ENCODE measurements at places on chromosomes 5 and 9.
A peak's percentile ranks its signal among the peaks of the same experiment; 100 is the strongest.

DNA sequence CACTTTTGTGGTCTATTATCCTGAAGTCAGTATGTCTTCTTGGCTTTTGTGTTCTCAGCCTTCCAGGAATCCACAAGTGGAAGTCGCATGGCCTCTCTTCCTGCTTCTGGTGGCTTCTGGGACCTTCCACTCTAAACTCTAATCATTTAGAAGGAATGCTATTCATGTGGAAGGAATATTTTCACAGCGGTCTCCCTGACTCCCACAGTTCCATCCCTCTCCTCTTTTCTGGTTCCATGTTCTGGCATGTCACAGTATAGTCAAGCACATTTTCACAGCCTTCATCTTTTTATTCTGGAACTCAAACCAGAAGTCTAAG is 7.3 kb upstream of the RAI14 start:
- no peak for DNase-seq

DNA sequence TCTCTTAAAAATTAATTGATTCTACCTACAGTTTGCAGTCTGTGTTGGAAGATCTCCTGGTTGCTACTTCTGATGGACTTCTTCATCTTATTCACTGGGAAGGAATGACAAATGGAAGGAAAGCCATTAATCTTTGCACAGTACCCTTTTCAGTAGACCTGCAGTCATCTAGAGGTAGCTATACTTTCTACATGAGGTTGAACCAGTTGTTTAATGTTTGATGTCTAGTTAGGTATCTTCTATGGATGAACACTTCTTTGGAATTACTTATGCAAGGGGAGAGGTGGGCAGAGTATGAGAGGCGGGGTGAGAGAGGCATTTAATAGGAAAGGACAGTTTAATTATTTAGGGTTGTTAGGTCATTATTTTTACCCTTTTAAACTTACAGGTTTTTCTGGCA is 91.2 kb downstream of the RIC1 start:
- no peak for DNase-seq

DNA sequence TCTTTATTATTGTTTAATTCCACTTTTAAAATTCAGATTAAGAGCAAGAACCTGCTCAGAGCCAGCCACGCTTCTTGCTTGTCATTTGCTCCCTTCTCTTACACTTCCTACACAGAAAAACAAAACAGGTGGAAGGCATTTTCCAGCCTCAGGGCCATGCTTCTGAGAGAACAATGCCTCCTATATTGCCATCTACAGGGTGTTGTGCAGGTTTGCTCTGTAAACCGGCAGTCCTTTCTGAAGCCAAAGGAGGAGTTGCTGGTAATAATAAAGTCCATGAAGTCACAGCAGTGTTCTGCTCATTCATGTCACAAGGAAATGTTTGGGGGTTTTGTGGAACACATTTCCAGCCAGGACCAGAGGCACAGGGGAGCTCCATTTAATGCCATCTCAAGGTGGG is 16.1 kb upstream of the PRLR start:
- no peak for DNase-seq

DNA sequence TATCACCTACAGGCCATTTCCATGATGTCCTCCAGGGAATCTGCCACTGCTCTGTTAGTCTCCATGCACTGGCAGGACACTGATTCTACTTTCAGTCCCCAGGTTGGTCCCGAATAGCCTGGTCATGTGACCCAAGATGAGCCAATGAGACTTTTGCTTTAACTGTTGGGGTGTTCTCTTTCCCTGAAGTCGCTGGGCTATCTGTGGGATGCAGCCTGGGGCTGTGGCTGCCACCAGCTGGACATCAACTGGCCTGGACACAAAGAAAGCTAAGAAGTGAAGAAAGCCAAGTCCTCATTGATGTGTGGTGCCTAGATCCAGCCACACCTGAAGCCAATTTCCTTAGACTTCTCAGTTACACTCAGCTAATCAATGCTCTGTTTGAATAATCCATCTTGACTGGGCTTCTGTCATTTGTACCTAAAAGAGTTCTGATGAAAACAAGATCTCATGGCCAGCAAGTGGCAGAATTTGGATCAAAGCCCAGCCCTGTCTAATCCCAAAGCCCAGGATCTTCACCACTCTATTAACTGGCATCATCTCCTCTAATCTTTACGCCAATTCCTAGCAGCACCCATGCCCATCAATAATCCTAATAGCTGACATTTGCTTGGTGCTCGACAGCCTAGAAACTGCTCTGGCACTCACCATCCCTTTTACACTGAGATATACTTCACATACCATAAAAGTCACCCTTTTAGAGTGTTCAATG is 37.0 kb downstream of the SH3PXD2B start:
- no peak for DNase-seq

GRCh38 chr5:172701291-172701656 is 60.2 kb downstream of the NEURL1B start:
- DNase-seq: no peak

DNA sequence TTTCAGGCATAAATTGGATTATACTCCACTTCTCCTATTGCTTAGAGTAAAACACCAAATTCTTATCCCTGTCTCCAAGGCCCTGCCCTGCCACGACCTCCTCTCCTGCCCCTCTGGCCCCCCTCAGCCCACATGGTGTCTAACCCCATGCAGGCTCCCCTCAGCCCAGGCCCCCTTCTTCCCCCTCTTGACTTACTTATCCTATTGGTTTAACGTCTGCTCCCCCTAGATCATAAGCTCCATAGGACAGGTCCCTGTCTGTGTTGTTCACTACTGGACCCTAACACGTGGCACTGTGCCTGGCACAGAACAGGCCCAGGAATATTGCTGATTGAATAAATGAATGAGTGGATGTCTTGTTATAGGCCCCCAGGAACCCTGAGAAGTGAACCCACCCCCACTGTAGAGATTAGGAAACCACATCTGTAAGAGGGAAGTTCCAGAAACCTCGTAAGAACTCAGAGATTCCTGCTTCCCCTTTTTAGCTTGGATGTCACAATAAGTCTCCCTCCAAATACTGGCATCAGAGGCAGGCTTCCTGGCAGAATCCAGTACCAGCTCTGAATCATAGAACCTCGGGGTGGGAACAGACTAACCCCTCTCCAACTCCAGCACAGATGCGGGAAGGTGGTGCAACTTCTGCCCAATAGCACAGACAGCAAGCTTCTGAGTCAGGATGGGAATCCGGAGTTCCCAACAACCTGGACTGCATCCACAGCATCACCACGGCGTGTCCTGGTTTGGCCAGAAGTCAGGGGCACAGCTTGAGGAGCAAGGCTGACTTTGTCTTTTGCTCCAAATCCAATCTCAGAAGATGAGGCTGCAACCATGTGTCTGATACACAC is 31.5 kb downstream of the HRH2 start:
- DNase-seq: no peak

- DNase-seq: no peak
Measured at GRCh38 chr5:102589661-102590060, 90.9 kb upstream of the SLCO6A1 start.

GRCh38 chr5:52995095-52995494 is 5.9 kb downstream of the ITGA2 start:
- DNase-seq: no peak

GRCh38 chr5:157362012-157362411 is 96.1 kb downstream of the CYFIP2 start:
- peak; percentile 31 for DNase-seq

DNA sequence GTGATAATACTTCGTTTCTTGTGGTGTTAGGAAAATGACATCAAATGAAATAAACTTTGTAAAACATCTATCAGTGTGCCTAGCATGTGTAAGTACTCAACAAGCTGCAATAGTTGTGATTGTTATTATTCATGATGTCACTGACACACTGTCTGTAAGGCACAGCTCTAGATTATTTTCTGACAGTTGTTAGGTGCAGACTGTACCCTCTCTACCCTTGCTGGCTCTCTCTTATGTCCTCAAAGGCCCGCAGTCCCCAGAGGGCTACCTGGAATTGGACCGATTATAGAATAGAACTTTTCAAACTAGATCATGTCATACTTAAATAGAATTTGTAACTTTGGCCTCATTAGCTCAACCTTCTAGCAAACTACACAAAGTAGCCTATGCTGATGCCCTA is 65.9 kb upstream of the VCAN start:
- DNase-seq: no peak

DNA sequence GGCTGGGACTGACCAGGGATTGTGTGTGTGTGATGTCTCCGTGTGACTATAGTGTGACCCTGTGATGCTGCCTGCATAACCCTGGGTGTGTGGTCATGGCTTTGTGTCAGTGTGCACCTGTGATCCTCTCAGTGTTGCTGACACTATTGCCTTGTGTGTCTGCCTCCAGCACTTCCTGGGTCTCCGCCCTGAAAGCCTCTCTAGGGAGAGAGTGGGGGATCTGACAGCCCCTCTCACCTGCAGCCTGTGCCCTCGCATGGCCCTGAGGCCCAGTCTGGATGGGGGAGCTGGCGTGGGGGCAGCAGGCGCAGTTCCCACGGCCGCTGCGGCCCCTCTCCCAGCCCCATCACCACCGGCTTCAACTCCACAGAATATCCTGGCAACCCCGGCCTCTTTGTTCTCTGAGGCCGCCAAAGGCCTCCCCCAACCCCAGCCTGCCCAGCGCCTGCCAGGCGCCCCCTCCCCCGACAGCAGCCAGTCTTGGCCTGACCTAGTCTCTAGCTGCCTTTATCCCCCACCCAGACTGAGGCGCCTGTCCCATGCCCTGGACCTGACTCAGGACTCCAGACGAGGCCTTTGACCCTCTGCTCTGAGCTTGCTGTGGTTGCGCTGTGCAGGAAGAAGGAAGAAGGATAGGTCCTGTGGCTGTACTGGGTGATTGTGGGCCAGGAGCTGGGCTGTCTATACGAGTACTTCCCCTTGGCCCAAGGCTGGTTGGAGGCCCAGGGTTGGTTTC is 38.7 kb downstream of the CXXC5 start:
- no peak for DNase-seq

DNA sequence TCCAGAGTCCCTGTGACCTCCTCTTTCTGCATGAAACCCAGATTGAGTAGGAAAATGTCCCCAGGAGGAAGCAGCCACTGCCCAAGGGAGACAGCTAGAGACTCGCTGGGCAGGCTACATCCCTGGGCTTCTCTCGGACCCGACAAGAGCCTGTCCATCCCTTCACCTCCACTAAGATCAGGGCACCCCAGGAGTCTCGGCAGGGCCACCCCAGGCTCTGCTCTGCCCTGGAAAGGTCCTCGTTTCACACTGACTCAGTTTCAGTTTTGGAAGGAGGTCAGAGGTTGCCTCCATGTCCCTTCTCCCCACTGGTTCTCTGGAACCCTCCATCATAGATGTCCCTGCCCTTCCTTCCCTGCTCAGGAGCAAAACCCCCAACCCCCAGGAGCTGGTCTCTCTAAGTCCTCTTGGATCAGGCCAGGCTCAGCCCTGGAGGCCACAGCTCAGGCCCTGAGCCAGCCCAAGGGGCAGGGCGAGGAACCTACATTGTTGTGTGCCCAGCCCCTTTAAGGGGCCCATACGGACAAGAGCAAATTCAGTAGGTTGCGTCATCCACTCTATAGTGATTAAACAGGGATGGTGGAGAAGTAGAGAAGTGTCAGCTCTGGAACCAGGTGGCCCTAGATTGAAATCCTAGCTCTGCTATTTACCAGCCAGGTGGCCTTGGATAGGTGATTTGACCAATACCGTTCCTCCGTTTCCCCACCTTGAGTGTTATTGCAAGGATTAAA is 37.4 kb downstream of the C9orf50 start:
- DNase-seq: no peak
